Placental epithelial cell (primary cell): ENCODE measurements at places on chromosomes 5 and 9. TPM values are rescaled to one million over a fixed set of nuclear protein-coding genes. Genes with fewer than 3 reads are reported as not detected.

C9orf85 gene
- total RNA-seq, result 8.6 and 10.2 TPM in 2 replicates

GPX3 gene
- 5.9 and 12.8 TPM in 2 replicates for total RNA-seq

LHX3 gene
- not detected in 2 replicates for total RNA-seq

PCDH1 gene
- total RNA-seq, result 6.3 and 25.9 TPM in 2 replicates

CCDC69 gene
- total RNA-seq, result 6.0 and 28.7 TPM in 2 replicates

CCNI2 gene
- total RNA-seq, result 0.76 and 1.2 TPM in 2 replicates

WNT8A gene
- total RNA-seq, result not detected in 2 replicates

CDK7 gene
- 27.5 and 39.9 TPM in 2 replicates for total RNA-seq

TAL2 gene
- not detected in 2 replicates for total RNA-seq

VLDLR gene
- 69.5 and 71.7 TPM in 2 replicates for total RNA-seq

SCGB3A2 gene
- 1.2 TPM in 1 of 2 replicates, not detected in the other for total RNA-seq

DMRT3 gene
- not detected in 2 replicates for total RNA-seq

GARIN3 gene
- not detected in 2 replicates for total RNA-seq

PNPLA7 gene
- total RNA-seq, result 2.1 and 4.7 TPM in 2 replicates

SLC6A3 gene
- not detected in 2 replicates for total RNA-seq

SLC9A3 gene
- total RNA-seq, result 1.6 and 2.4 TPM in 2 replicates

TEX53 gene
- not detected in 2 replicates for total RNA-seq

PCDHA4 gene
- total RNA-seq, result 0.79 and 0.87 TPM in 2 replicates

GRIN1 gene
- under 0.01 TPM in 1 of 2 replicates, not detected in the other for total RNA-seq

CSF1R gene
- total RNA-seq, result 46.7 and 87.8 TPM in 2 replicates

CMBL gene
- total RNA-seq, result 9.4 and 11.4 TPM in 2 replicates

DMGDH gene
- 0.39 TPM in 1 of 2 replicates, not detected in the other for total RNA-seq

MARCOL gene
- total RNA-seq, result not detected in 2 replicates

LTC4S gene
- 1.2 TPM in 1 of 2 replicates, not detected in the other for total RNA-seq

C8G gene
- total RNA-seq, result 0.98 and 3.9 TPM in 2 replicates

DOCK2 gene
- 1.2 TPM in 1 of 2 replicates, not detected in the other for total RNA-seq

SH3TC2 gene
- total RNA-seq, result 13.7 and 29.6 TPM in 2 replicates

ISL1 gene
- 0.79 TPM in 1 of 2 replicates, not detected in the other for total RNA-seq

SAXO1 gene
- total RNA-seq, result under 0.01 and 0.11 TPM in 2 replicates

CA9 gene
- total RNA-seq, result not detected in 2 replicates

TAF11L8 gene
- total RNA-seq, result not detected in 2 replicates

BARX1 gene
- total RNA-seq, result 0.39 TPM in 1 of 2 replicates, not detected in the other

HSPA9 gene
- total RNA-seq, result 143 and 225 TPM in 2 replicates

TTC1 gene
- total RNA-seq, result 25.9 and 26.9 TPM in 2 replicates

FAM221B gene
- total RNA-seq, result not detected in 2 replicates

NXNL2 gene
- total RNA-seq, result 1.2 and 2.4 TPM in 2 replicates

CCDC171 gene
- total RNA-seq, result 1.7 and 5.1 TPM in 2 replicates

TMEM174 gene
- total RNA-seq, result not detected in 2 replicates

CDH12 gene
- total RNA-seq, result not detected in 2 replicates

SMIM33 gene
- not detected in 2 replicates for total RNA-seq

ALDH7A1 gene
- total RNA-seq, result 29.5 and 49.5 TPM in 2 replicates

ANKRD31 gene
- total RNA-seq, result 0.39 and 0.43 TPM in 2 replicates

ENTPD2 gene
- 0.11 TPM in 1 of 2 replicates, not detected in the other for total RNA-seq

SHISAL2B gene
- total RNA-seq, result not detected in 2 replicates

TRPM3 gene
- total RNA-seq, result 0.39 and 0.43 TPM in 2 replicates

GHR gene
- total RNA-seq, result 0.79 and 3.8 TPM in 2 replicates

GNA14 gene
- total RNA-seq, result 1.8 and 2.0 TPM in 2 replicates

ADAMTS19 gene
- total RNA-seq, result under 0.01 TPM in 1 of 2 replicates, not detected in the other

AK1 gene
- total RNA-seq, result 12.2 and 43.2 TPM in 2 replicates

TAF11L5 gene
- 0.39 TPM in 1 of 2 replicates, not detected in the other for total RNA-seq

ARID3C gene
- total RNA-seq, result not detected in 2 replicates

FOXD4L3 gene
- total RNA-seq, result 0.39 and 0.43 TPM in 2 replicates
